ENCODE measurements at places on chromosomes 2 and 18.

DNA sequence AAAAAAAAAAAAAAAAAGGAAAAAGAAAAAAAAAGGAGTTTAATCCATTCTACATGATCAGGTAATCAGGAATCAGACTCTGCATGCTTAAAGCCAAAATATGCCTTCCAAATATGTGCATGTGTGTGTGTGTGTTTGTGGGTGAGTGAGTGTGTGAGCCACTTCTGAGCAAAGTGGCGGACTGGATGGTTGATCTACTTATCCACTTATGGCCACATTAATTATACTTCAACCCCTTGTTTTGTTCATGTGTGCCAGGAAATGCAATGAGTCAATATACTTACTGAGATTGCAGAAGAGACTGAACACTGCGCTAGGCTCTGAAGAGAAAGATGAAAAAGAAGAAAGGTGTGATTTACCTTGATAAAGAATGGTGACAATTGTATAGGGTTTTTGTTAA is 586.5 kb upstream of the NXPH2 start:
- DNase-seq = no peak

- DNase-seq = peak; percentile 28
These were observed 352.1 kb downstream of the RBM43 start for GRCh38 chr2:150909613-150910012.

- DNase-seq = peak; percentile 58
These were observed 381.2 kb downstream of the TXNL1 start for GRCh38 chr18:56257205-56257604.

GRCh38 chr2:185771396-185771795 is 32.8 kb downstream of the FSIP2 start:
- DNase-seq = no peak

GRCh38 chr2:15905267-15905645 is 35.1 kb upstream of the MYCN start:
- DNase-seq = no peak

- no peak for DNase-seq
These were observed 24.0 kb downstream of the C2orf49 start for GRCh38 chr2:105361102-105361889.

DNA sequence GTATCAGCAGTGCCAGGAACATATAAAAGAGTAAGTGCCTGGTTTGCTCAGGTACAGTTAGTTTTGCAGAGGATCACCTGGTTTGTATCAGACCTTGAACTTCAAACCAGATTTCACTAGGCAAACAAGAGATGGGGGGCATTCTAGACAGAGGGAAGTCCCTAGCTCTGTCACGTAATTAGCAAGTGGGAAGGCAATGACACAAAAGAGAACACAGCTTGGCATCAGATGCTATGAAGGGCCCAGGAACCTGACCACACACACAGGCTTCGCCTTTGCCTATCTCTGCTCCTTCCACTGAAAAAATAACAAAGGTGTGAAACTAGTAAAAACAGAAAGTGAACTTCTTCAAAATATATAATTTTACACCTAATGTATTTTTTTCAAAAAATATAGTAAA is 62.6 kb downstream of the CERKL start:
- DNase-seq = no peak

GRCh38 chr2:24448797-24449196 is 42.3 kb upstream of the NCOA1 start:
- DNase-seq = no peak

DNA sequence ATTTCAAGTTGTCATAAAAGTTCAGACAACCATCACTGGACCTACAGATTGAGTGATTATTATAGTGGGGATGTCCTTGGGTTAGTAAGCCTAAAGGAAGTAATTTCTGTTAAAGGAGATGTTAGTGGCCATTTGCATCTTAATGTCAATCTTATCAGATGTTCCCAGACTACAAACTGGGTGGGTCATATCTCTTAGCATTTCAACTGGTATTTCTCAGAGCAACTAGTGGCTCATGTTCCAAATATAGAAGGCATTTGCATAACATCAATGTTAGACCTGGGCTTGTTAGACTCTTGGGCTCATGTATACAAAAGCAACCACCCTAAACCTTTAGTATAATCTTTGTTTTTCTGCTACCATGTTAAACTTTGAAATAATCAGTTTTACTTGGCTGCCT is 17.9 kb downstream of the PLEKHA3 start:
- DNase-seq = no peak

GRCh38 chr2:8529706-8530277 is 152.1 kb upstream of the ID2 start:
- no peak for DNase-seq

All from RKO (cell line).